Ovary (tissue), 10 donors: ENCODE measurements at places on chromosomes 4 and X. TPM values are rescaled to one million over a fixed set of nuclear protein-coding genes. Genes with fewer than 3 reads are reported as not detected.

Gene CYLC1
- not detected for total RNA-seq

Gene MYL5
- total RNA-seq, result 4.0 TPM

Gene MAGED1
- total RNA-seq, result 111 TPM

Gene CFI
- total RNA-seq, result 60.9 TPM

Gene VEGFC
- total RNA-seq, result 3.2 TPM

Gene DSPP
- not detected for total RNA-seq

Gene MAGEB17
- not detected for total RNA-seq

DNA sequence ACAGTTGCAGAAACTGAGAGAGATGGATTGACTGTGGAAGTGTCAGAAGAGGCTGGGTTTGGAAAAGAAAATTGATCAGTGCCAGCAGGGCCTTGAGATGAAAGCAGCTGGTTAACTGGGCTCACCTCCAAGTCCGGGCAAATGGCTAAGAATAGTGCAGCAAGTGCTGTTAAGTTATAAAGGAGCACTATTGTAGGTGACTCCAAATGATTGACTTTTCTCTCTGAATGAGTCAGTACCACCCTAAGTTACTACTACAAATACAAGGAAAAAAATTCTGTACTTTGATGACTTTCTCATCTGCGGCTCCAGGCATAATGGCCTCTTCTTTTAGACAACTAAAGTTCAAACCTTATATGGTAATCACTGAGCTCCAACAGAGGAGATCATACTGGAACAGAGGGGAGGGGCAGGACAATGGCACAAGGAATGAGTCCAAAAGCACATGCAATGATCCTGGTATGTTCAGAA lies 733.4 kb upstream of the INTU start:
- no peaks in the 10 kb centered on the region for H3K4me1 ChIP-seq
- H3K4me3 ChIP-seq, result no peak overlapping the region
- no peaks in the 10 kb centered on the region for H3K27me3 ChIP-seq
- no peak overlapping the region for H3K27ac ChIP-seq

GRCh38 chr4:160316036-160316435 lies 1213.2 kb downstream of the RAPGEF2 start:
- H3K27ac ChIP-seq, result no peak overlapping the region
- H3K36me3 ChIP-seq, result no peaks in the 10 kb centered on the region
- no peak overlapping the region for H3K4me3 ChIP-seq
- no peaks in the 10 kb centered on the region for H3K4me1 ChIP-seq

DNA sequence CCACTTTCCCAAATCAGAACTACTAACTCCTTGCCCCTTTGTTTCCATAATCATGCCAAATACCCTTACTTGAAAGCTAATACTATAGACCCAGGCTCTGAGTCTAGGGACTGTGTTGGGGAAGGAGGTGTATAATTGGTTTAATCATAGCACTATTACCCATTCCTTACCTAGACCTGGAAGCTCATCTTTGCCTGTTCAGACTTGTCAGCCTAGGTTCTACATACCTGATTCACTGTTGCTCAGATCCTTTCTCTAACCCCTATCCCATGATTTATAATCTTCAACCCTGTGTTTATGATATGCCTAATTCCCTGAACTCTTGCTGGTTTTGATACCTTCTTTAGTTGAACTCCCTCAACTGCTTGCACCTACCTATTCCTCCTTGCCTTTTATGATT lies 123.1 kb upstream of the GRIA3 start:
- H3K4me1 ChIP-seq, result no peaks in the 10 kb centered on the region
- no peak for DNase-seq
- H3K27me3 ChIP-seq, result no peaks in the 10 kb centered on the region
- no peaks in the 10 kb centered on the region for H3K36me3 ChIP-seq
- H3K4me3 ChIP-seq, result no peak overlapping the region
- H3K27ac ChIP-seq, result no peak overlapping the region

DNA sequence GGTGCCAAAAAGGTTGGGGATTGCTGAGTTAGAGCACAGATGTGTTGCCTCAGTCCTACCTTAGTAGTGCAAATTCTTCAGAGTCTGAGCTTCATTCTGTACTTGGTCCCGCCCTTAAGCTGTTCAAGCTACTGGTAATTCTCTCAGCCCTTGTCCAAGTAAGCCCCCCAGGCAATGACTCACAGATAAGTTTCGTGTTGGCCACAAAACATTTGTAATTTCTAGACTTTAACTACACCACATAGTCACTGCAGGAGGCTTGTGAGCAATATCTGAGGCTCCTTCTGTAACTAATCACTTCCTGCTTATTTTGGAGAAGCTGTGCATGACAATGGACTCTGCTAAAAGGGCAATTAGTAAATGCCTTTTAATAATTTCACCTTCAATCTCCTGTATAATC lies 1420.5 kb downstream of the PCDH7 start:
- H3K36me3 ChIP-seq, result no peaks in the 10 kb centered on the region
- H3K4me3 ChIP-seq, result no peak overlapping the region
- no peaks in the 10 kb centered on the region for H3K4me1 ChIP-seq
- no peaks in the 10 kb centered on the region for H3K27me3 ChIP-seq

DNA sequence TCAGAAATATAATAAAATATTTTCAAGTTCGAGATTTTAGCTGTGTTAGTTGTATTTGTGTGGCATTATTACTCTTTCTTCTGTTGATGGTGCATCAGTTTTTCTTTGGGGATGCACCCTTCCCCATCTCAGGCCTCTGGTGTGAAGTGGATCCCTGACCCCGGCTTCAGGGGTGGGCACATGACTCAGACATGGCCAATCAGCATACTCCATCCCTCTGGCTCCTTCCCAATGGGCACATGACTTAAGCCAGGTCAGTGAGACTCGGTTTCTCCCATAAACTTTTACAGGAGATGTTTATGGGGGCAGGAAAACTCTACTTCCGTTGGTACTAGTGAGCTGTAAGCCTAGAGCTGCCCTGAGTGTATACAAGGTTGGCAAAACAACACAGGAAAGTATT lies 3.0 kb upstream of the KIT start:
- no peaks in the 10 kb centered on the region for H3K36me3 ChIP-seq
- H3K27me3 ChIP-seq, result no peaks in the 10 kb centered on the region
- no peak overlapping the region for H3K4me3 ChIP-seq

- peak overlapping the region; percentile 82 for H3K27ac ChIP-seq
- peak overlapping the region; percentile 68 for H3K4me3 ChIP-seq
- no peaks in the 10 kb centered on the region for H3K27me3 ChIP-seq
- DNase-seq, result peak; percentile 77
Measured at GRCh38 chr4:54233697-54234496, 4.8 kb downstream of the PDGFRA start.

DNA sequence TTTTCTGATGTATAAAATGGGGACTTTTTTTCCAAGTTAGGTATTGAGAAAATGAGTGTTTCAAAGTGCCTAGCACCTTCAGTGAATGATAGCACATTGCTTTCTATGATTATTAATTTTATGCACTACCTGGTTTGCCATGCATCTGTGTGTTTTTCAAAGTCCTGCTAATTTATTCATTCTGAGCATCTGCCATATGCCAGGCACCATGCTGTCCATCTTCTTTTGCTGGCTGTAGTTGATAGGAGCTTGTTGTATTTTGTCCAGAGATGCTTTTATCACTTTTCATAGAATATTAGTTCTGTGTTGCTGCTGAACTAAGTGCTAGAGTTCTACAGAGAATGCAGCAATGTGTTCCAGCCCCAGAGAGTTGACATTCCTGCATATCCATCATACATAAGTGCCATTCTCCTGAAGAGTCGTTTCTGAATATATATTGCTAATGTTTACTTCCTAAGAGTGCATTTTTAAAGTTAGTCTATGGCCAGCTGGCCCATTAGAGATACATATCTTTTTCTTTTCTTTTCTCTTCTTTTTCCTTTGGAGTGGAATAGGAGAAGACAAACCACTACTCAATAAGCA lies 49.0 kb upstream of the CLNK start:
- DNase-seq, result no peak

GRCh38 chrX:7908821-7909220 lies 18.4 kb downstream of the PNPLA4 start:
- no peak overlapping the region for H3K4me3 ChIP-seq
- DNase-seq, result no peak
- no peak overlapping the region for H3K27ac ChIP-seq
- H3K4me1 ChIP-seq, result no peaks in the 10 kb centered on the region
- peaks cover 3% of the 10 kb centered on the region for H3K36me3 ChIP-seq

DNA sequence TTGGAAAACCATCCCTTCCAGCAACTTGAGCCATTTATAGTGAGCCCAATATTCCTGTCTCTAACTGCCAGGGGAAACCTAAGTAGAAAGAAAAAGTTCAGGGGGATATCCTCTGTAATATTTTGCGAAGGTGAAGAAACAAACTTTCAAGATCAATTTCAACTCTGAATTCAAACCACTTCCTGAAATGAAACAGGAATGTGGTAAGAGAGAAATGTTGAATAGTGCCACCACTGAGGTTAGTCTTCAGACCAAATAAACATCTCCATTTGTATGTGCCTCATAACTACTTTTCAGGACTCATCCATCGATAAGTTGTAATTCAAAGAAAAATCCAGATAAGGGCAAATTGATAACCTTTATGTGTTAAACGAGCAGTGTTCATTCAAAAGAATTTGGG lies 128.7 kb downstream of the GABRB1 start:
- no peaks in the 10 kb centered on the region for H3K27me3 ChIP-seq
- DNase-seq, result no peak
- no peak overlapping the region for H3K4me3 ChIP-seq
- H3K36me3 ChIP-seq, result no peaks in the 10 kb centered on the region
- no peaks in the 10 kb centered on the region for H3K4me1 ChIP-seq

DNA sequence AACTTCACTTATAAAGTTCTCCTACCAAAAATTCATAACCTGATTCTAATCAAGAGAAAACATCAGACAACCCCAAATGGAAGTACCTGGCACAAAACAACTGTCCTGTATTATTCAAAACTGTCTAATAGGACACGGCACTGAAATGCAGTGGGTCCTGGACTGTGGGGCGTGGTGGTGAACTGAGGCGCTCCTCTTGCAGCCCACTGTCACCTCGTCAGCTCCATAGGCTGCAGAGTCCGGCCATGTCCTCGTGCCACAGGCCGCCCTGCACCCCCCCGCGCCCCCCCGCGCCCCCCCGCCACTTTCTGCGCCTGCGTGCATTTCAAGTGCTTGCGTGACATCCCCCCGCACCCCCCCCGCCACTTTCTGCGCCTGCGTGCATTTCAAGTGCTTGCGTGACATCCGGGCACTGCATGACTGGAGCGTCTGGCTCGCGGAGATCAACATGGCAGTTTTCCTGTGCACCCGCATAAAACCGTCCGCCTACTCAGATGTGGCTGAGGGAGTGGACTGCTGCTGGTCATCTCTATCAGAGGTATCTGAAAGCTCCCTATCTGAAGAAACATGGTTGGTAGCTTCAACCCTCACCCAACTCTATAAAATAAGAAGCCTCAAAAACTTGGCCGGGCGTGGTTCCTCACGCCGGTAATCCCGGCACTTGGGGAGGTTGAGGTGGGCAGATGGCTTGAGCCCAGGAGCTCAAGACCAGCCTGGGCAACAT lies 28.8 kb downstream of the ATXN3L start:
- no peaks in the 10 kb centered on the region for H3K4me1 ChIP-seq
- no peaks in the 10 kb centered on the region for H3K36me3 ChIP-seq
- H3K4me3 ChIP-seq, result no peak overlapping the region
- no peak overlapping the region for H3K27ac ChIP-seq
- no peaks in the 10 kb centered on the region for H3K27me3 ChIP-seq

- DNase-seq, result no peak
- no peaks in the 10 kb centered on the region for H3K4me1 ChIP-seq
- no peaks in the 10 kb centered on the region for H3K36me3 ChIP-seq
Measured at GRCh38 chrX:105553118-105553517, 269.2 kb upstream of the NRK start.

DNA sequence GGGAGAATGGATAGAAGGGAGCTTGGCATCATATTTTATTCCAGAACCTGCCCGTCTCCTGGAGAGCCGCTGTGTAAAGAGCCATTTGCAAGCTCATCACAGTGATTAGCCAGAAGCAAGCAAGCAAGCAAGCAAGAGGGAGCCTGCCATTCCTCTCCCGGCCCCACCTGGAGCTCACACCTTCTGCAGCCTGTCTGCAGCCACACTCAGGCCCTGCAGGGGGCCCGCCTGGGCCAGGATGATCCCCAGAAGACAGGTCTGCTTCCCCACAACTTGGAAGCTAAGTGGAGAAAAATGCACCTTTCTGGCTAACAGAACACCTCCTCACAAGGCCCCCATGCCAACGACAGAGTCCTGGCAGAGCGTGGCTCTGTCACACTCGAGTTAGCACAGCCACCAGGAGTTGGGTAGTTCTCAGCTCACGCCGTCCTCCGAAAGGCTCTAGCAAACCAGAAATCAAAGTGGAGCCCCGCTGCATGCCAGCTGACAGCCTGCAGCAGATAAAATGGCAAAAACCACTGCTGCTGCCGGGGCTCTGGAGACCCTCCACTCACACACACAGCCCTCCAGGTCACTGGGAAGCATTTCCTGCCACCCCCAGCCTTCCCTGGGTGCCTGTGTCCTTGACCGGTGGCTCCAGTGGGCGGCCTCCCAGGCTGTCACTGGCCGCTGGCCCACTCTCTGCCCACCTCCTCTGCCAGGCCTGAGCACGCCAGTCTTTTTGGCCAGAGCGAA lies 54.9 kb downstream of the DCTD start:
- no peak overlapping the region for H3K4me3 ChIP-seq
- no peak for DNase-seq
- no peaks in the 10 kb centered on the region for H3K27me3 ChIP-seq
- no peaks in the 10 kb centered on the region for H3K36me3 ChIP-seq

- no peaks in the 10 kb centered on the region for H3K4me1 ChIP-seq
- no peak for DNase-seq
- no peaks in the 10 kb centered on the region for H3K36me3 ChIP-seq
- no peak overlapping the region for H3K4me3 ChIP-seq
- H3K27me3 ChIP-seq, result no peaks in the 10 kb centered on the region
Measured at GRCh38 chrX:5306654-5307121, 922.0 kb downstream of the NLGN4X start.

- no peaks in the 10 kb centered on the region for H3K36me3 ChIP-seq
- DNase-seq, result no peak
- no peak overlapping the region for H3K27ac ChIP-seq
- no peak overlapping the region for H3K4me3 ChIP-seq
- no peaks in the 10 kb centered on the region for H3K27me3 ChIP-seq
Measured at GRCh38 chrX:13085526-13085925, 41.1 kb upstream of the FAM9C start.

DNA sequence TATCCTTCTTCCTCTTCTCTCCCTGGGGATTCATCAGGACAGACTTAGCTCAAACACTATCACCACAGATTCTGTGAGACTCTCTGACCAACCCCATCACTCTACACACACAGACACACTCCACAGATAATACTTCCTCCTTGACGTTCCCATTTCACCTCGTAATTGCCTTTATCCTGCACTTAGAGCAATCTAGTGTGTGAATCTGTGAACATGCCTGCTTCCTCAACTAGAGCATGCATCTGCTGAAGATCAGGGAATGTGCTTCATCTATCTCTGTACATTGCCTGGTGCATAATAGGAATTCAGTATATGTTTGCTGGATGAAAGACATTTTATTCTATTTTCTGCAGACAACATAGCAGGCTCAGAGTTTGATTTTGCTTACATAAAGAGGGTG lies 25.1 kb upstream of the HS6ST2 start:
- no peaks in the 10 kb centered on the region for H3K4me1 ChIP-seq
- H3K36me3 ChIP-seq, result no peaks in the 10 kb centered on the region
- H3K27ac ChIP-seq, result no peak overlapping the region
- H3K4me3 ChIP-seq, result no peak overlapping the region

- no peaks in the 10 kb centered on the region for H3K36me3 ChIP-seq
- H3K4me3 ChIP-seq, result no peak overlapping the region
Measured at GRCh38 chr4:182684796-182685195, 232.4 kb downstream of the DCTD start.

GRCh38 chr4:184163813-184164212 lies 53.9 kb downstream of the ENPP6 start:
- DNase-seq, result no peak
- H3K4me1 ChIP-seq, result no peaks in the 10 kb centered on the region
- no peak overlapping the region for H3K27ac ChIP-seq
- H3K4me3 ChIP-seq, result no peak overlapping the region
- no peaks in the 10 kb centered on the region for H3K36me3 ChIP-seq
